ENCODE measurements at places on chromosomes 2 and 18. TPM values are rescaled to one million over a fixed set of nuclear protein-coding genes. Genes with fewer than 3 reads are reported as not detected.

The FIGN gene
- 1.3 TPM for total RNA-seq

The ACAA2 gene
- total RNA-seq, result 40.2 TPM

The TPGS2 gene
- 109 TPM for total RNA-seq

The HAAO gene
- total RNA-seq, result 0.53 TPM

The RPS27A gene
- 718 TPM for total RNA-seq

The TMEM200C gene
- total RNA-seq, result 0.06 TPM

The CHST9 gene
- total RNA-seq, result not detected

The HOXD4 gene
- 0.06 TPM for total RNA-seq

All from aortic smooth muscle cell (primary cell).